MCF 10A (cell line): ENCODE measurements at places on chromosomes 5 and 9. TPM values are rescaled to one million over a fixed set of nuclear protein-coding genes. Genes with fewer than 3 reads are reported as not detected.

GRCh38 chr5:1504617-1505016, 19.1 kb downstream of the LPCAT1 start:
- DNase-seq: no peak

DNA sequence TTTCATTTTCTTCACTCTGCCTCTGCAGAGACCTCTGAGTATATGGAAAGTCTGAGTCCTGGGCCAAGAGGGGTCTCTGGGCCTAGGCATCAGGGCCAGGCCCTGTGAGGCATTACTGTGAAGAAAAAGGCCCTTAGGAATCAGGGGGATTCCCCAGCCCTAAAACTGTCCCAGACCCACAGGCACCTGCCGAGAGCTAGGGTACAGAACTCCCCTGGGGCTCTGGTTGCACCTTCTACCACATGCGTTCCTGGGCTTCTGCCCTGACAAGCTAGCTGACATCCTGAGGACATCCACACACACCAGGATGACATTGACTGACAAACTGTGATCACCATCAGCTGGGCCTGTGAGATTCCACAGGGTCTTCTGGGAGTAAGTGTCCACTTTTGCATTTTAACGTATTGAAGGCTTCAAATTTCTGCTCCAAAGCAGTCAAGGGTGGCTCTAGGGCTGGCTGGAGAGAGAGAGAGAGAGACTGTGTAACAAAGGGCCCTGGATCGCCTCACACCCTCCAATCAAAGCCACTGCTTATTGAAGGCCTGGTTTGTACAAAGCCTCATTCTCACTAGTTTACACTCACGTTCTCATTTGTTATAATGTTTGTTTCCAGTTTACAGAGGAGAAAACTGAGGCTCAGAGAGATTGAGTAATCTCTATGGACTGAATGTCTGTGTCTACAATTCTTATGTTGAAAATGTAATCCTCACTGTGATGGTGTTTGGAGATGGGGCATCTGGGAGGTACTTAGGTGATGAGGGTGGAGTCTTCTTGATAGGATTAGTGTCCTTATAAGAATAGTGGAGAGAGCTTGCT, 45.1 kb downstream of the TGFBI start:
- no peak for DNase-seq

DNA sequence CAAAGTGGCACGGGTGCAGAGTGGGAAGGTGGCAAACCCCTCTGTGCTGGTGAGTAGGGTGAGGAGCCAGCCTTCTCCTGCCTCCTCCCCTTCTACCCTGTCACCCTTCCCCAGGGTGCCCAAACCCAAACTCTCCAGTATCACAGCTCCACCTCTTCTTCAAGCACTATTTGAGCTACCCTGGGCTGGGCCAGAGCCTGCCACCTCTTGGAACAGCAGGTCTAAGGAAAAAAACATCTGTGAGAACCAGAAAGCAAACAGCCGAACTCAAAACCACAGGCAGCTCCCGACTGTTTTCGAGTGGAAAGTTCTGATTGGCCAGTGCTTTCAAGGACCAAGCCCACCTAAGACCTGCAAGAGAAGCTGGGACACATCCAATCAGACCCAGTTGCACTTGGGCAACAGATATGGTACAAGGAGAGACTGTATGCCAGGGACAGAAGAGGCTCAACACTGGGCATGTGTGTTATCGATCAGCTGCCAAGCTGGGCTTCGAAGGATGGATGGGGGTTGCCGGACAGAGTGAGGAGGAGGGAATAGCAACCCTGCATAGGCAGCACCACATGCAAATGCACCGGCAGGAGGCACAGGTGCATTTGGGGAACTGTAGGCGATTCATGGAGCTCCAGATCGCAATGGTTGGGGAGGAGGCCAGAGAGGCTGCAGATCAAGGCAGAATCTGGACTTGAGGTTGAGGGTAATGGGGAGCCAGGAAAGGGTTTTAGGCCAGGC, 19.7 kb downstream of the ACSL6 start:
- DNase-seq: no peak

GALNT12 gene
- not detected in 2 replicates for total RNA-seq

DND1 gene
- total RNA-seq: 4.3 and 5.1 TPM in 2 replicates

NOXA1 gene
- 8.2 and 8.9 TPM in 2 replicates for total RNA-seq

CYSRT1 gene
- total RNA-seq: 1.4 and 1.8 TPM in 2 replicates

- DNase-seq: no peak
These were observed 547.7 kb downstream of the MAT2B start for GRCh38 chr5:164053123-164053522.

DRD1 gene
- not detected in 2 replicates for total RNA-seq

CCDC152 gene
- total RNA-seq: not detected in 2 replicates

DNA sequence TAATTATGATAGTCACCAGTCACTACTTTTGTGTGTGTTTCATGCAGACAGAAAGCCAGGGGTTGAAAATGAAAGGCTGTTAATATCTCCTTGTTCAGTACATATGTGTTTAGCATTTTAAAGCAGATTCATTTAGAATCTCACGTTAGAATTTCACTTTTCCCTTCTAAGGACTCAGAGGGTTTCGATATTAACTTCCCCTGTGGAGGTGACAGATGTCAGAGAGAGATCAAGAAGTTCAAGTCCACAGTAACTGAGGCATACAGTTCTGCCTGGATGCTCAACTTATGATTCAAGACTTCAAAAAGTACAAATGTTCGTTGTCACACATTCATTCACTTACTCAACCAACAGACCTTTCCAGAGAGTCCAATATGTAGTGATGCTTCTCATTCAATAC, 251.1 kb downstream of the EBF1 start:
- DNase-seq: no peak

GRCh38 chr9:35903049-35903448, 3.0 kb upstream of the HRCT1 start:
- peak; percentile 76 for DNase-seq

GRCh38 chr9:134319306-134320125, 6.7 kb upstream of the RXRA start:
- DNase-seq: no peak
